ENCODE measurements at places on chromosomes 2 and 18.

DNA sequence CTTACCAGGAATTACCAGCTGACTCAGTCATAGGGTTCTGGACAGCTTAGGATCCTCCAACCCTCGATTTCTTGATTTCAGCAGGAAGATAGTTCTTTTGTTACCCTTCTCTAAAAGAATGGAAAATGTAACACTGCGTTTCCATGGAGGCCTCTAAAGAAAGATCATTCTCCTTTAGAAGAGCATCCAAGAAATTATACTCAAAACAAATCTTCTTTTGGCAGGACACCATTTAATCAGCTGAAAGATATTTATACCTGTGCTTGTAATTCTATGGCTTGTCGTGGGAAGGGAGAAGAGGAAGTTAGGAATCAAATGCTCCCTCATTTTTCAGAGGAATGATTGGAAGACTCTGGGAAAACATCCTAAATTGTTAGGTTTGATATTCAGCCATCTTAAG, 130.5 kb downstream of the RAB3GAP1 start:
- no peak for DNase-seq

DNA sequence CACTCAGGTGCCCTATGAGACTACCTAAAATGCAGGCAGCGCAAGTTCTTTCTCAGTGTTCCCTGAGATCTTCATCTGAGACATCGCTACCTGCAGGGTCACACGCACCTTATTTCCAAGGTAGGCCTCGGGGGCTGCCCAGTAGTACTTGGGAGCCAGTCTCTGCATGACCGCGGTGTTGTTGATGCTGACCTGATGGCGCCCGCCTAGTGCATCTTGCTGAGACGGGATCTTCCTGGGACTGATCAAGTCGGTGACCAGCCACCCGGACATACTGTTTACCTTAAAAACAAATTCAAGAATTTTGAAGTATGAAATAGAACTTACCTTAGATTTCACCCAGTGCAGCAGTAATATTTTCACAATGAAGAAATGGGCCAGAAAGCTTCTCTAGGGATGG, 80.1 kb downstream of the LAMA1 start:
- DNase-seq: no peak

DNA sequence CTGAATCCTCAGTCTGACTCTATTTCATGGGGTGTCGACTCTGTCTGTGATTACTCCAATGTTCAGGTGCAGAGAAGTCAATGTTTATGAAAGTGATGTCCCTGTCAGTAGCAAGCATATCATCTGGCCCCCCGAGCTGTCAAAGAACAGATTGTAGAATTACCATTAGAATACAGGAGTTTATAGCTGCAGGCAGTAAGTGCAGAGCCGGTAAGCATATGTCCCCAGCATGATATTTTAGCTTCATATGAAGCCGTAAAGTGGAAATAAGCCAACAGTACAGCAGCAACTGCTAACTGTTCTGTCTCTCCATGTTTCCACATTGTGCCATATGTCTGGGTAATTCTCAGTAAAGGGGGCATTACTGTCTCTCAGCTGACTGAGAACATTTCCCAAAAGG, 541.8 kb downstream of the SOX11 start:
- no peak for DNase-seq

DNA sequence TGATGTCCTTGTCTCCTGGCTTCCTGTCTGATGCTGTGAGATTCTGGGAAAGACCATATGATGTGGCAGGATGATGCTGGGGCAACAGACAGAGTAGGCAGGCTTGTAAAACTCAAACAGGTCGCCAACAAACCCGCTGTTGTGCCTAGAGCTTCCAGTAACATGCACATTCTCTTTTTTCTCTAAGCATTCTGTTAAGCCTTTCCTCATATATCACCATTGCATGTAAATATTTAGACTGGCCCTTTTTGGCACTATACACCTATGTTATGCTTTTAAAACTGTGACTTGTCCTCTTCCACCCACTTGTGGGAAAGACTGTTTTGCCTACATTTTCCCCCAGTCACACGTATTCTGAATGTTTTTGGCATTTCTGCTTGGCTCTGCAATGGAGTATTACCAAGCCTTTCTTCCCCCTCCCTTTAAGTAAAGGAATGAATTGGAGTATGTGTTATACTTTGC, 250.4 kb upstream of the TANK start:
- no peak for DNase-seq

DNA sequence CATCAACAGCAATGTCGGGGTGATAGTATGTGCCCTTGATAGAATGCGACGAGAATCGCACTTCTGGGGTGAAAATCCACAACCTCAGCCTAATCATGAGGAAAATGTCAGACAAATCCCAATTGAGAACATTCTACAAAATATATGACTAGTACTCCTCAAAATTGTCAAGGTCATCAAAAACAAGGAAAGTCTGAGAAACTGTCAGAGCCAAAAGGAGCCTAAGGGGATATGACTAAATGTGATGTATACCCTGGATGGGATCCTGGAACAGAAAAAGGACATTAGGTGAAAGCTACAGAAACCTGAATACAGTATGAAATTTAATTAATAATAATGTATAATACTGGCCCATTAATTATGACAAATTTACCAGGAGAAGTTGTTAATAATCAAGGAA, 7.6 kb upstream of the CACNB4 start:
- DNase-seq: no peak

DNA sequence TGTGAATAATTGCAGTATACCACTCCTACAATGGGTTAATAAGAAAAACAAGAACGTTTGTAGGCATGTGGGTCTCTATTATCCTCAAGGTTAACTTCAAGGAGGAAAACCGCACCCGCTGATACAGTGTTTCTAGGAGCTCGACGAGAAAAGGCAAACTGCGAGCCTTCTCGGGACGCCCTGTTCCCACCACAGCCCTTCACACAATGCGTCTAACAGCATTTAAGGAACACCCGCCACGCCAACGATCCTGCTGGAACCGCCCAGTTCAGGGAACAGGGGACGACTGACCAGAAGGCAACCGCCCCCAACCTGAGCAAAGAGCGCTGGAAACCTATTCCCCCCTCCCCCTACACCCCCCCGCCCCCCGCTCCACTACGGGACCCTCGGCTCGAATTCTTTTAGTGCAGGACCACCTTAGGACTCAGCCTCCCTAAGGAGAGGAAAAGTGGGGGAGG, 710 bp upstream of the TMSB10 start:
- DNase-seq: peak; percentile 60

DNA sequence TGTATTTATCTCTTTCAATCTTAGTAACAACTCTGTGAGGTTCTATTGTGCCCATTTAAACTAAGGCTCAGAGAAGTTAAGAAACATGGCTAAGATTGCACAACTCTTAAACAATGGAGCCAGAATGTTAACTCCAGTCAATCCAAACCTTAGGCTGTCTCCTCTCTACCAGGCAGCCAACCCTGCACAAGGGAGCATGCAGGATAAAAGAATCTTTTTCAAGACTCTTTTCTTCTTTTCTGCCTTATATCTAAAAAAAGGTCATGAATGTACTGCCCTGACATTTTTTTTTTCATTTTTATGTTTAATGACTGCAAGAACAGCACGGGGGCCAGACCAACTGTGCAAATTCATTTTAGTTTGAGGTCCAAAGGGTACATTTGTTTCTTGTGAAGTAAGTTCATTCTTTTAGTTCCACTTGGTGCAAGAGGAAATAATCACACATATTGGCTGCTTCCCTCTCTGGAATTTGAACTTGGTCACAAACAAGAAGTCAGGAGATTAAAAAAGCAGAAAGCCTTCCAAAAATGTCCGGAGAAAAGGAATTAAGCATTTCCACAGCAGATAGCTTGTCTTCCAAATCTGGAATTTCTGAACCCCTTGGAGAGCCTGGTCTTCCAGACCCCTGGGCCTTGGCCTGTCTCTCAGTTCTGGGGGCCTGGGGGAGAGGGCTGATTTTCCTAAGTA, 96.0 kb upstream of the RIOK3 start:
- no peak for DNase-seq

DNA sequence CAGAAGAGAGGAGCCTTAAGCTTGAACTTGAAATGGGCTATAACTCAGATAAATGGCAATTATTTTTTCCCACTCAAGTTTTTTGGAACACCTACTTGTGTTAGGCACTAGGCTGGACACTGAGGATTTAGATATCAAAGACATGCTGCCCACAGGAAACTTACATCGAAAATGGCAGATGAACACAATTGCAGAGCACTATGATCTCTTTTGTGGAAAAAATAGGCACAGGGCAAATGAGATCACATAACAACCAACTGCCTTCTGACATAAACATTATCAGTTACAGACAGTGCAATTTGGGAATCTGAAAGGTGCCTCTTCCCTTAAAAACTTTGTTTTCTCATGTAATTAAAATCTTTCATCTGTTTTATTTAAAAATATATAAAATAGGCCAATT, 3.8 kb upstream of the IRS1 start:
- no peak for DNase-seq

DNA sequence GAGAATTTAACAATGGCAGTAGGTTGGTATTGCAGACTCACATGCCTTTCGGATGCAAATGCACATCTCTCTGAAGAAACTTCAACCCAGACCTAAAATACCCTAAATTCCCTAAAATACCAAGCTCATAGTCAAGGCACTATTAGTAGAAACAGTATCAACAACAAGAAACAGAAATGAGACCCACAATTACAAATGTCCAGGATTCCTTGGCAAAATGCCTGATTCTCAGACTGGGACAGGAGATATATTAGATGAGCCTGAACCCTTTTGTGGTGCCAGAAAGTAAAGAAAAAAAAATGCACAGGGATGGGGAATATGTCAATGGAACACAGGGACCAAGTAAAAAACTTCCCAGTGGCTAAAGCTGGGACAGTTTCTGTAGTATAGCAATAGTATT, 77.2 kb downstream of the NAT8 start:
- no peak for DNase-seq

GRCh38 chr2:68715353-68716041, 19.1 kb upstream of the ARHGAP25 start:
- peak; percentile 64 for DNase-seq

DNA sequence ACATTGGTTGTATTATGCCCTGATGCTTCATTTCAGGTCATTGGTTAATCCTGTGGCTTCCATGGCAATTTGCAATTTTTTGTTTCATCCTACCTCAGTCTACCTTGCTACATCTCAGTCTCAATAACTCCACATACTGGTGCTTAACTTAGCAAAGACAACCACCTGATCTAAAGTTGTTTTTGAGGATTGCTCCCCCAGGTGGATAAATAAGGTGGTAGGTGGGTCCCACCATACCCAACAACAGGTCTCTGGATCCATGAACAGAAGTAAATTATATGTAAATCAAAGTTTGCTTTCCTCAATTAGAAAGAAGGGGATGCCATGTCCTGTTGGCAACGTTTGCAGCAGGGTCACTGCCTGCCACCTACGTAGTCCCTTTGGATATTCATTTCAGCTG, 7.0 kb downstream of the XIRP2 start:
- DNase-seq: no peak

- no peak for DNase-seq
Observed at GRCh38 chr2:172986040-172986439, 89.6 kb upstream of the MAP3K20 start.

DNA sequence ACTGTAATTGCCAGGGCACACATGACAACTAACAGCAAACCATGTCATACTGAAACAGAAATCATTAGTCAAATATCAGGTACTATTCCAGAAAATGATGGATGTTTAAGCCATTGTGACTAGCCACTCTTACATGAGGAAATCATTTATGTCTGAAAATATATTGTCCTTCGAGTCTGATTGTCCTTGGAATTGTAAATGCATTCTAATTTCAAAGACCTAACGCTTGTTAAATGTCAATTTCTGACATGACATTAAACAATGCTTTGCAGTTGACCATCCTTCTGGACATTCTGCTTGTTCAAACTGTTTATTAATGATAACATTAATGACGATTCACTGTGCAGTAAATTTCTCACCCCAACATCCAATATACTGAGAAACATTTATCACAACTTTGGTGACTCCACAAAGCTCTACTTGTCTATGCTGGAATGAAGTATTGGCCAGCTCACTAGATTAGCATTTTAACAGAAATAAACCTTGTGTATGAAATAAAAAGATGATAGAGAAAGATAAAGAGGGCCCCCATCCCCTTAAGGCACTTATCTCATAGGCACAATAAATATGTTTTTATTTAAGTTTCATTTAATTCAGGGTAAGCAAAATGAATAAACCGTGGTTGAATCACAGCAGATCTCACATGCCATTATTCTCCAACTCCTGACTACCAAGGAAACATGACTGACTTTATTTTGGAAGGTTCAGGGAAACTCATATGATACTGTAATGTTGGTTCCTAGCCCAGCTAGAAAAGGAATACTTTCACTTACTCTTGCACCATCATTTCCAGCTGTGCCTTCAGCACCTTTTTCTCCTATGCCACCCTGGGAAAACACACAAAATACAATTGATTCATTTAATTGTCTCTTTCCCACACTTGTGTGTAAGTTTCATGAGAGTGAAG, 82.3 kb downstream of the COL3A1 start:
- DNase-seq: no peak

- peak; percentile 24 for DNase-seq
Observed at GRCh38 chr2:124027182-124027581, 2.1 kb downstream of the CNTNAP5 start.

- DNase-seq: no peak
Observed at GRCh38 chr2:183079139-183079775, 710 bp downstream of the DUSP19 start.

DNA sequence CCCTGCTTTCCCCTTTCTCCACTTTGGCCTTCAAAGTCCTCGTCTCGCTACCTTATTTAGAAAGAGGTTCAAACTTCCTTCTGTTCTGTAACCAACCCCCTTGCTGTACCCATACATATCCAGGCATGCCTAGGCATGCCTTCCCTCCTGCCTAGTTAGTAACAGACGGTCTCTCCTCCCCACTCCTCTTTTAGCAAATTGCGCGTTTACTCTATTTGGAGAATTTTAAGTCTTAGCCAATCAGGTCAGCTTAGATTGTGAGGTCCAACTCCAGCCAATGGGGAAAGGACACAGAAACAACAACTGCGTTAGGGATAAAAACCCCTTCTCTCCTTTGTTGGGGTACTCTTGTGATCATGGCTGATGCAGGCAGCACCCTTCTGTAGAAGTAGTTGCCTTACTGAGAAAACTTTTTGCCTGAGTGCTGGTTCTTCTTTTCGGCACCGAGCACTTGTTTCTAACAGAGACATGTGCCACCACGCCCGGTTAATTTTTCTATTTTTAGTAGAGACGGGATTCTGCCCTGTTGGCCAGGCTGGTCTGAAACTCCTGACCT, 85.9 kb upstream of the FOXI3 start:
- DNase-seq: no peak

DNA sequence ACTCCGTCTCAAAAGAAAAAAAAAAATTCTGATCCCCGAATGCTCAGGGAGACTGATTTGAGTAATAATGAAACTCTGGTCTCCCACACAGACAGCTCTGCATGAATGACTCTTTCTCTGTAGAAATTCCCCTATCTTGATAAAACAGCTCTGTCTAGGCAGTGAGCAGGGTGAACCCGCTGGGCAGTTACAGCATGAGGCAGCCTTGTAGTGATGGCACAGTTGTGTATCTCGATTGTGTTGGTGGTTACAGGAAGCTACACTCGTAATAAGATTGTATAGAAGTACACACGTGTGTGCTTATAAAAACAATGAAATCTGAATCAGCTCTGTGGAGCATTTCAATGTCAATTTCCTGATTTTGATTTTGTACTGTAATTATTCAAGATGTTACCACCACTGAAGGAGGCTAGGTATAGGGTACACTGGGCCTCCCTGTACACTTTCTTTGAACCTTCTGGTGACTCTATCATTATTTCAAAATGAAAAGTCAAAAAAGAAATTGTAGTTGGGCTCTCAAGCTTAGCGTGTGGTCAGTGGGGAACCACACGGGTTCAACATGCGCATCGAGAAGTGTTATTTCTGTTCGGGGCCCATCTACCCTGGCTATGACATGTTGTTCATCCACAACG, 34.9 kb upstream of the ATP8B1 start:
- no peak for DNase-seq

- DNase-seq: no peak
Observed at GRCh38 chr2:206457188-206457634, 13.9 kb downstream of the ADAM23 start.
